CD8-positive, alpha-beta T cell (primary cell): ENCODE measurements at places on chromosomes 5 and 9.

DNA sequence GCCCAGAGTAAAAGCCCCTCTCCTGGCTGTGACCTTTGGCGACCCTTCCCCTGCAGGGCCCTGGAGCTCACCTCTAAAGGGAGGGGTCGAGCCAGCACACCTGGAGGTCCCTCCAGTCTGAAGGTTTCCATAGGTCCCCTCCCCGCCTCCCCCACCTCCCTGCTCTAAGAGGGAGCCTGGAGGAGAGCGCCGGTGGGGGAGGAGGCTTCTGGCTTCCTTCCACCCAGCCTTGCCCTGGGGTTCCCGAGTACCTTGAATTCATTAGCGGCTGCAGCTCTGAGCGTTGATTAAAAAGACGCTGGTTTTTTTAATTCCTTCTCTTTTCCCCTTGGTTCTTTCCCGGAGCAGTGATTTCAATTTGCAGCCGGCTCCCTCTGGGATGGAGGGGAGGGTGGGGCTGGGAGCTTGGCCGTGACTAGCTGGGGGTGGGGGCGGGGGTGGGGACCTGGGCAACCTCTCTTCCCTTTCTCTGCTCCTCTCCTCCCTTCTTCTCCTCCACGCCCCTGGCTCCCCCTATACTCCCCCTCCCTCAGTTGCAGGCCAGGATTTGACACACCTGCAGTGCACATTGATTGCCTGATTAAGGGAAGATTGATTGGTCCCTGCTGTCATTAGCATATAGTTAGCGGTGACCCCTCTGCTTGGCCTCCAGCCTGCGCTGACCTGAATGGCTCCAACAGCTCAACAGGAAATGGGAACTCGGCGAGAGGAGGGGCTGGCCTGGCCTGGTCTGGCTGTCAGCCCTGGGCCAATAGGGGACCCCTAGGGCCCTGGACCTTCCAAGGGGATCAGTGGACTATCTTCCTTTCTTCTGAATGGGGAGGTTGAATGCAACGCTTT, 67.5 kb upstream of the RAPGEF1 start:
- DNase-seq: no peak

DNA sequence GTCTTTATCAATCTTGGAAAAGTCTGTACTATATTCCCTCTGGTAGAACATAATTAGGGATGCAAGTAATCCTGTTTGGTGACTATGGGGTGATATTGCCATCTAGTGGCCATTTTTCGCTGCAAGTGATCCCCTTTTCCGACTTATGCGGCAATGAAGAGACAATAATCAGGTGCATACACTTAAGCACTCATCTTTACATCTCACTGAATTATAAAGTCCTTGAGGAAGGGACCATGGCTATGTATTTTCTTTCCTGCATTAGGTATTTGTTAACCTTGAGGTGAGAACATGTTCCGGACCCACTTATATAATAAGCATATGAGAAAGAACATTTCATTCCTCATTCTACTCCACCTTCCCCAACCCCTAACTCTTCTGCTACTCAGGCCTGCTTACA, 19.6 kb upstream of the LIX1 start:
- peak; percentile 49 for DNase-seq

- DNase-seq: no peak
Observed at GRCh38 chr9:134474055-134474370, 147.8 kb downstream of the RXRA start.

GRCh38 chr9:115590011-115590410, 472.1 kb upstream of the TNC start:
- DNase-seq: no peak

- no peak for DNase-seq
Observed at GRCh38 chr9:84698323-84698722, 28.8 kb downstream of the NTRK2 start.

GRCh38 chr5:72147569-72147968, 40.3 kb downstream of the MAP1B start:
- no peak for DNase-seq

DNA sequence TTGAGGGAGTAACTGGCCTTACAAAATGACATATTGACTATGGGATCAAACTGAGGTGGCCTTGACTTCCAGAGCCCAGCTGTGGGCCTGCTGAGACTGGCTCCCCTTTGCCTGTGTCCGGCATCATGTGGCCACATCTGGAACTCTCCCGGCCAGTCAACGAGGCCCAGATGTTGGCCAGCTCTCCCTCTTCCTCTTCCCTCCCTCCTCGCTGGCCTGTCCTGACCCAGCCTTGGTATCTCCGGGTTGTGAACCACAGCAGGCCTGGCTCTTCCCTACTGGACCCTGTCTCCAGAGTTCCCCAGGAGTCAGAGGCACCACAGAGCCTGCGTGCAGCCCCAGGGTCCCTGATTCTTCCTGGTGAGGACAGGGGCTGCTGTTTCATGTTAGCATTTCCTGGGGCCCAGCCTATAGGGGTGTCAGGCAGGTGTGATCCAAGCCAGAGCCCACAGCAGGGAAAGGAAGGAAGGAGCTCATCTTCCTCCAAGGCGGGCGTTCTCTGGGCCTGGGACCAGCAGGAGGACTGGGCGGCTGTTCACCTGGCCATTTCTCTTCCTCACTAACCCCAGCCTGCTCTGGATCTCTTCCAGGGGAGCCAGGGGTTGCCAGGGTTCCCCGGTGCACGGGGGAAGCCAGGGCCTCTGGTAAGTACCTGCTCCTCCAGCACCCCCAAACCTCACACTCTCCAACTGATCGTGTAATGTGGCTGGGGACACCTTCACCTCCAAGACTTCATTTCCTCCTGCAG, 81.2 kb downstream of the COL27A1 start:
- DNase-seq: no peak

GRCh38 chr5:98442448-98442847, 331.0 kb upstream of the RGMB start:
- DNase-seq: no peak

DNA sequence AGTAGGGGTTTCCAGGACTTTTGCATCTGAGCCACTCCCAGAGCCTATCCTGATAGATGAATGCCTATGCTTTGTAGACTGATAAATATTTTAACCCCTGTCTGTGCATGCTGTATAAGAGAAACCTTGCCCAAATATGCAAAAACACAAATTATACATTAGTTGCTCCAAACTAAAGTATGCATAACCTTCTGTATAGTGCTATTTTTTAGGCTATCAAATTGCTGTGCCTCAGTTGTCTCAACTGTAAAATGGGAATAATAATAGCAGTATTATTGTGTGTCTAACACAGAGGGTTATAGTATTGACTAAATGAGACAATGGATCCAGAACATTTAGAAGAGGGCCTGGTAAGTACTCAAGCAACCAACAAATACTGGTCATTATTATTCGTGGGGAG, 117.7 kb downstream of the LIFR start:
- DNase-seq: no peak

GRCh38 chr9:76150013-76150412, 244.2 kb downstream of the RFK start:
- DNase-seq: no peak

DNA sequence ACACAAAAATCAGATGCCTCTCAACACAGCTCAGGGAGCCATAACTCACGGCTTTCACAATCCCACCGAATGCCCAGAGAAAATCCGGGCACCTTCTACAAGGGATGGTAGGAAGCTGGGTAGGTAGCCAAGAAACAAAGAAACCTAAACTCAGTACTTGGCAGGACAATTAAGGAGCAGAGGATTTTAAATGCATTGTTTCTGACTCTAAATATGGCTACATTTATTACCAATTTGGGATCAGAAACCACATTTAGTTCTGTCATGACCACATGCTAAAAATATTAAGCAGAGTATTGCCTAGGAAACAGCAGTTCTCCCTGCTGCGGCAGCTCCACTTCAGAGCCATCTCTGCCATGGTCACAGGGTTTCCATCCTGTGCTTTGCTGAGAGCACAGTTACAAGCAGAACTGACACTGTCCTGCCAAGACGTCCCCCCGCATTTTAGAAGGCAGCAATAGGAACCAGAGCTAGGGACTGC, 57.5 kb downstream of the SIL1 start:
- no peak for DNase-seq

DNA sequence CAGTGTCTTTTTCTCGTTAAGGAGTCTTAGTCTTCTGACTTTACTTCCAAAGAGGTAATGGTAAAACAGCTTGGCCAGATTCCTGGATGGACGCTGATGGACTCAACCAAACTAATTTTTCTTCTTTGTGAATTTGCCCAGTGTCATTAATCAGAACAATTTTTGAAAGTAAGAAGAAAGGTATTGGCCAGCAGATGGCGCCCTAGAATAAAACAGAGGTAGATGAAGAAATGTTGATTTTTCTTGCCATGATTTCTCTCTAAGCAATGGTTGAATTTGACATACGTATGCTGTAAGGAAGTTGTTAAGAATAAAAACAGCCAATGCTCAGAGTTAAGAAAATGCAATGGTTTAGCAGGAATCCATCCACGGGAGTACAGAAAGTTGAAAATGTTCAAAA, 500.0 kb downstream of the DIRAS2 start:
- DNase-seq: peak; percentile 63

DNA sequence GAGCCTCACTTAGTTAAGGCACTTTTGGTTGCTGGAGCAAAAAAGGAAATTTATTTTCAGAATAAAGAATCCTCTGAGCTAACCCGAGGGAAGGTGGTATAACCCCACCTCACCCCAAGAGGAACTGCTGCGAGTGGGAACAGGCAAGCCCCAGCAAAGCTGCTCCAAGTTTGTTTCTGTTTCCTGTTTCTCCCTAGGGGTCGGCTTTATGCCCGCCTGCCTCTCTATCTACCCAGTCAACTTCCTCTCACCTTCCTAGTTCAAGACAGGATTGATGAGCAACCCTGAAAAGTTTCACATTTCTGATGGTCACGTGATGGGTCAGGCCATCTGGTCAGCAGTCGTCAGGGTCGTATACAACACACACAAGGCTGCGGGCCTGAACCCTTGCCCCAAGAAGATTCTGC, 31.1 kb downstream of the TRIO start:
- no peak for DNase-seq

GRCh38 chr9:87720173-87720572, 5.7 kb upstream of the CTSL start:
- DNase-seq: no peak

DNA sequence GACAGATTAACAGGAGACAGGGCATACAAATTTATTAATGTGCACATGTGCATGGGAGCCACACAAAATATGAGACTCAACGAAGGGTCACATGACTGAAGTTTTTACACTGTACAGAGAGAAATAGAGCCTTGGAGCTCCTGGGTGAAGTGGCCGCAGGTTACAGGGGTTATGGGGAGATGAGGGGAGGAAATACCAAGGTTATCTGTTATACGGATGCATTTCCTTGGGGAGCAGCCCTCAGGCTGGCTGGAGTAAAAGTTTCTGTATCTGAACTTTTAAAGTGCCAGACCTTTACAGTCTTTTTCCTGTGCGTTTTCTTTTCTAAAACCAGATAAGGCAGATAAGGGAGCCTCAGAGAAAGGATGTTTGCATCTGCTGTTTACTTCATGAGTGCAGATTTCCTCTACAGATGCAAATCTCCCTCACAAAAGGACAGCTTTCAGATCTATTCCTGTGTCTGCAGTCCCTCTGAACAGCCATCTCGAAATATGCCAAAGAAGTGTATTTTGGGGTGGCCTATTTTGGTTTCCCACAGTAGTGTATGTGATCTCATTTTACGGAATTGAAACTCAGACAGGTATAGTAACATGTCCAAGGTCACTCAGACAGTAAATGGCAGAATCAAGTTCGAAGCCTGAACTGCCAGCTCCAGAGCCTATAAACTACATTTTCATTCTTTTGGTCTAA, 139.3 kb upstream of the FBXL17 start:
- no peak for DNase-seq

DNA sequence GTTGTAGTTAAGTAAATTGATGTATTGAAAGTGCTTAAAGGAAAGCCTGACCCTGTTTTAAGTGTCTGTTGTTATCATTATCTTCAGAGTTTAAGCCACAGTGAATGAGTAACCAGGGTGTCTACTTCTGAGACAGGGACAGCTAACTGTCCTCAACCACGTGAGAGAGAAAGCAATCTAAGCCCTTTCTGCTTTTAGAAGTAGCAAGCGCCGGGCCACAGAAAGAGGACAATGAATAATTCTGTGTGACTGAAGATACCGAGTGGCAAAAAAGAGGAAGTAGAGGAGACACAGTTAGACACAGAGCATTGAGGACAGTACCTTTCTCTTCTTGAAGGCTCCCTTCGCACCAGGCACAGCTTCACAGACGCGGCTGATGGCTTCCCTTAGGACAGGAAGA, 86.3 kb downstream of the S1PR3 start:
- no peak for DNase-seq

DNA sequence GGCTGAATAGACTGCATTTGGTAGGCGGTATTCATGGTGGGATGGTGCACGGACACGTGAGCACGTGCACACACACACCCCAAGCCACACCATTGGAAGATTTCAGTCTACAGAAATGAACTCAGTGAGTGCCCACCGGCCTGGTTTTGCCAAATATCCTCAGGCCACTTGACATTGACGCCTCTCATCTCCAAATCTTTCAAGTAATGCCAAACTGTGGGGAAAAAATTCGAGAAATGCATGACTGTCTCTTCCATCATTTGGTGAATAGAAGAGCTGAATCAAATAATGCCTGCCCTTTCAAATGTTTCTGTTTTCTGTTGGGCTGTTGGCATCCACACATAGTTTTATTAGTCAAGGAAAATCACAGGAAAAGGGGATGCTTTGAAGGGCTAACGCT, 182.3 kb upstream of the EFNA5 start:
- DNase-seq: no peak

DNA sequence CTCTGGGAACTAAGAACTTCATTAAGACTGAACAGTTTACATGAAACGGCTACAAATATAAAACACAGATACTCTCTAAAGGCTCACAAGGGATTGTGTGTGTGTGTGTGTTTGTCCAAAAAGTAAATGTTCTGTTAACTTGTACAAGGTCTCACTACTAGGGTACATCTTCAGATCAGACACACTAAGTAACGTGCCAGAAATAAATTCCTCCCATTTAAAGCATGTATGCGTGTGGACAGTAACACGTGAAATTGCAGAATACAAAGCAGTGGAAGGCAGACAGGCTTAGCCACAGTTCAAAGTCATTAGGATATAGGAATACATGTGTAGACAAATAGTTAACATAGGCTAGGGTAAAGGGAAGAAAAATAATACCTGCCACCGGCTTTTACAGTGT, 1.8 kb downstream of the BNC2 start:
- no peak for DNase-seq
